ENCODE measurements at places on chromosomes 13 and 19.

- no peak for DNase-seq
These were observed 24.1 kb upstream of the FRY start for GRCh38 chr13:32007494-32007893.

GRCh38 chr19:23404676-23405075 lies 9.4 kb upstream of the ZNF91 start:
- no peak for DNase-seq

GRCh38 chr19:49554701-49555181 lies 25.6 kb downstream of the NOSIP start:
- no peak for DNase-seq

- DNase-seq = no peak
These were observed 7.7 kb downstream of the SCGB2B2 start for GRCh38 chr19:34669305-34669704.

DNA sequence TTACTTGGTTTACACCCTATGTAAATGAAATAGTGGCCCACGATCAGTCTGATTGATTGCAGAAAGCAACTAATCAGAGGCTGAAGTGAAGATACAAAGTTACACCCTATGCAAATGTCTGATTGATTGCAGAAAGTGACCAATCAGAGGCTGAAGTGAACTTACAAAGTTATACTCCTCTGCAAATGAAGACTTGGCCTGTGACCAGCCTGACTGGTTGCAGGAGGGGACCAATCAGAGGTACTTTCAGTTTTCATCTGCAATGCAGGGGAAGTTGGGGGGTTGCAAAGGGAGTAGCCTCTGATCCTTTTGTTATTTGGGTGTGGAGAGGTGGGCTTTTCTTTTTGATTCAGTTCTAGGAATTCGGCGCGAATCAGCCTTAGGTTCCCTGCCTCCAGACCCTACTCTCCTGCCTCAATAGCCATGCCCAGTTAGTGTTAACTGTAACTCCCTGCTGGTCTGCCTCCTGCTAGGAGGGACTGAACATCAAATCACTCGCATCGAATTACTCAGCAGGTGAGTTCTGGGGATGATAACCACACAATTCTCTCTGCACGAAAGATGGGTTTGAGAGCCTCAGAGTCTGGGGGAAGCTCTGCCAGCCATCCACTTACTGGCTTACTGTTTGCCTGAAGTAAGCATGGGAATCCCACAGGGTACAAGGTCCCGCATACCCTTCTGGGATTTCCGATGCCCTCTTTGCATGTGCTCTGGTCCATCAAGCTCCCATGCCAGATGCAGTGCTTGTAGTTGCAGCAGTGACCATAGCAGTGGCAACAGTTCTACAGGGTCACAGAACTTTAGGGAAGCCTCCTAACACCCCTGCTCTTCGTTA lies 7.5 kb downstream of the ARL11 start:
- DNase-seq = peak; percentile 65

- DNase-seq = no peak
These were observed 1417.0 kb downstream of the EFNB2 start for GRCh38 chr13:105118426-105118985.

DNA sequence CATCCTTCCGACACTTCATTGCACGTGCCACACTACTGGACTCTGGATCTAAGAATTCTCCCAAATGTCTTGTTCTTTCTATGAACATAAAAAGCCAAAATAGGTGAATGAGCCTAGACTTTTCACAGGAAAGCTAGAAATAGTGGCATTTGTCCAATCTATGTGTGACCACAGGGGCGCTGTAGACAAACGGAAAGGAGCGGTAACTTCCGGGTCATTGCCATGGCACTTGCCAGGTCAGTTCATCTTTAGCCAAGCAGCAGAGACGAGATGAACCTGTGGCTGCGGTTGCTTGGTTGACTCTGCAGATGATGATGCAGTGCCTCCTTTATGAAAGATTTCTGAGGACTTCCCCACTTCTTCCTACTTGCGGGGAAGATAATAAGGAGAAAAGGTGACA lies 65.6 kb downstream of the ADGRE1 start:
- DNase-seq = no peak

DNA sequence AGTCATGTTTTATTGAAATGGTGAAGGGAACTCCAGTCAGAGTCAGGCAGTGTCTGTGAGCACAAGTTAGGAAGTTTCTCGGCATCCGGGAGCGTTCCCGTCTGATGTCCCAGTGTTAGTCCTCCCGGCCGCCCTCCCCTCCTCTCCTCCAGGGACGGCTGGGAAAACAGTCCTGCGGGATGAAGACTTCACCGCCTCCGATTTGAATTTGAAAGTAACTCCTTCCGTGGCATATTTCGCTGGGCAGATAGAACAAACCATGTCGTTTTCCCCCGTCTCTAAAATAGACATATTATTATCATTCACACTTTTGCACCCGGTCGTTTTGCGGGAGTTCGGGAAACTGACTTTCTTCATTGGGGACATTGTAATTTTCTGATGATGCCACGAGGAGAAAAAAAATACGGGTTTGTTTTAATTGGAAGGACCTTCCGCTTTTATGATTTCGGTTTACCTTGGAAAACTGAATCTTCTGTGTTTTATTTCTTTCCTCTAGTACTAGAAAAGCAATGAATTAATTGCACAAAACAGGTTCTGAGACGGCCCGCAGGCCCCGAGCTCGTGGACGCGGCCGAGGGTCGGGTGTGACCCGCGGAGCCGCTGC lies 76.6 kb downstream of the ZIC5 start:
- DNase-seq = no peak

DNA sequence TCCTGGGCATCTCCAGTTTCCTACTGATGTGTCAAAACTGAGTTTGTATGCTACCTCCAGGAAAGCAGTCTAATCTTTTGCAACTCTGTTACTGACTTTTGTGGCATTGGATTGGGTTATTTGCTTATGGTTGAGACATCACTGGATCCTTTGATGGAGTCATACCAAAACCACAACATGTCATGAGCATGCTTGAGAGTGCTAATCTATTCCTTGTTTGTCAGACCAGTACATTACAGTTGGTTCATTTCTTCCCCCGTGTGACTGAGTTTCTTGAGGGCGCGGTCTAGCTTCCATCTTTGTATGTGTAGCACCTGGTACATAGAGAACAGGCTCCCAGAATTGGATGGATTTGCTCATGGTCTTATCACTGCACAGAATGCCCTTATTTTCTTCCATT lies 43.2 kb downstream of the SUGT1 start:
- DNase-seq = no peak

GRCh38 chr19:46288896-46289588 lies 7.8 kb upstream of the HIF3A start:
- no peak for DNase-seq

GRCh38 chr13:42594481-42595252 lies 20.7 kb downstream of the TNFSF11 start:
- DNase-seq = peak; percentile 59

DNA sequence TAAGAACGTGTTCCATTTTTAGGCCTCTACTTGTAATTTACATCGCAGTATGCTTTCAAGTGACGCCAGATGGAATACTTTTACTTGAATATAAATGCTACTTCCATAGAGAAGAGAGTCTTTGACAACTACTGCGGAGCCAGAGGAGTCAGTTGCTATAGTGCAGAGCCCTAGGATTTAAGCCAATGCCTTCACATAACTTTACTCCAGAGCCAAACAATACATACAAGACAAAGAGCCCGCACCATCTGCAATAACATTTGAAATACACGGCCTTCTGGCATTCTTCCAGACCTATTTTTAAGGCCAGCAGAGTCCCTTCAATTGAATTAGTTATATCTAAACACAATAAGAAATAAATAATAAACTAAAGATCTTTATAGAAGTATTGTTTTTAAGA lies 59.4 kb downstream of the XPO4 start:
- DNase-seq = no peak

GRCh38 chr19:51120160-51120559 lies 4.5 kb upstream of the SIGLEC9 start:
- DNase-seq = no peak

DNA sequence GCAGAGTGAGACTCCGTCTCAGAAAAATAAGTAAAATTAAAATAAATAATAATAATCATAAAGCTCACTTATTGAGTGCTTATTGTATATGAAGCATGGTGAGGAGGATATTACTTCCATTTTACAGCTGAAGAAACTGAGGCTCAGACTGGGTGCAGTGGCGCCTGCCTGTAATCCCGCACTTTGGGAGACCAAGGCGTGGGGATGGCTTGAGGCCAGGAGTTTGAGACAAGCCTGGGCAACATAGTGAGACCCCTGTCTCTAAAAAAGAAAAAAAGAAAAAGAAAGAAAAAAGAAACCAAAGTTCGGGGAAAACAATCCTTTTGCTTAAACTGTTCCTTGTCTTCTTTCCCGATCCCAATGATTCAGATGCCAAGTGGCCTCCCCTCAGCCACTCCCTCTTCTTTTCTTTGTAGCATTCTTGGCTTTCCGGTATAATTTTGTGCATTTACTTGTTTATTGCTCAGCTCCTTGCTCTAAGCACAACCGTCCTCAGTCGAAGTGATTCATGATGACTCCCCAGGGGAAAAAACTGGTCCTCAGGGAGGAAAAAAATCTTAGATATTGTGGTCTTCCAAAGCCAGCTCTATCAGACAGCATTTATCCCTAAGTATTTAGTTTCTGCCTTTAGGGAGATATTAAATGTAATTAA lies 965 bp upstream of the EIF3G start:
- no peak for DNase-seq

GRCh38 chr13:91355099-91355825 lies 7.8 kb downstream of the MIR17HG start:
- DNase-seq = no peak

- DNase-seq = no peak
These were observed 89.2 kb downstream of the RGCC start for GRCh38 chr13:41546372-41547190.

DNA sequence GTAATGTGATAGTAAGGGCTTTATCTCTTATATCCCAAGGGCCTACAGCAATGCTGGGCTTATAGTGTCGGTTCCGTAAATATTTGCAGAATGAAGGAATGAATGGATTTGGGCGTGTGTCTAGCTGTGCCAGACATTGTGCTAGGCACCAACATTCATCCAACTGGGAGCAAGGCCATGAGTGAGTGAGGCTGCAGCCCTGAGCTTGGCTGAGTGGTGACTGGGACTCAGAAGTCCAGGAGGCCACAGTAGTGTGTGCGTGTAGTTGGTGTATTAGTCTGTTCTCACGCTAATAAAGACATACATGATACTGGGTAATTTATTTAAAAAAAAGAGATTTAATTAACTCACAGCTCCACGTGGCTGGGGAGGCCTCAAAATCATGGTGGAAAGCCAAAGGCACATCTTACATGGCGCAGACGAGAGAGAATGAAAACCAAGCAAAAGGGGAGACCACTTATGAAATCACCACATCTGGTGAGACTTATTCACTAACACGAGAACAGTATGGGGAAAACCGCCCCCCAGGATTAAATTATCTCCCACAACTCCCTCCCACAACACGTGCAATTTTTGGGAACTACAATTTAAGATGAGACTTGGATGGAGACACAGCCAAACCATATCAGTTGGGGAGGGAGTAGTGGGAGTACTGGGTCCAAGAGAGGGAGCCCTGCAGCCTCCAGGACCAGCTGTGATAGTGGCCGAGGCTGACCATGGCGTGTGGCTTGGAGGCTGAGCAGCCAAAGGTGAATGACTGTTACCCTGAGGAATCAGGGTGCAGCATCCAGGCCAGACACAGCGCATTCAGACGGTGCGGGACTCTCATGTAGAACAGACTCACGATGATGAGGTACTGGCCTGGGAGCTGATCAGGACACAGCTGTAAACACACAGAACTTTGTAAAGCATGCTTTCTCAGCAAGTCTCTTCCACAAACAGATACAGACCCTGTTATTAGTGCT lies 104.6 kb downstream of the TEX26 start:
- DNase-seq = no peak

All from CD4-positive, alpha-beta T cell treated with Interleukin-4 for 4 hours (primary cell).